Spleen (tissue), 13 donors: ENCODE measurements at places on chromosomes 16 and 17.

GRCh38 chr17:74192950-74193781, 10.3 kb upstream of the RPL38 start:
- no peak for DNase-seq

GRCh38 chr16:22417019-22417418, 42.6 kb upstream of the CDR2 start:
- DNase-seq: no peak

GRCh38 chr17:43873091-43873490, 26.1 kb downstream of the CD300LG start:
- peak; percentile 10 for DNase-seq

GRCh38 chr16:73033271-73033998, 14.5 kb downstream of the ZFHX3 start:
- no peak for DNase-seq

DNA sequence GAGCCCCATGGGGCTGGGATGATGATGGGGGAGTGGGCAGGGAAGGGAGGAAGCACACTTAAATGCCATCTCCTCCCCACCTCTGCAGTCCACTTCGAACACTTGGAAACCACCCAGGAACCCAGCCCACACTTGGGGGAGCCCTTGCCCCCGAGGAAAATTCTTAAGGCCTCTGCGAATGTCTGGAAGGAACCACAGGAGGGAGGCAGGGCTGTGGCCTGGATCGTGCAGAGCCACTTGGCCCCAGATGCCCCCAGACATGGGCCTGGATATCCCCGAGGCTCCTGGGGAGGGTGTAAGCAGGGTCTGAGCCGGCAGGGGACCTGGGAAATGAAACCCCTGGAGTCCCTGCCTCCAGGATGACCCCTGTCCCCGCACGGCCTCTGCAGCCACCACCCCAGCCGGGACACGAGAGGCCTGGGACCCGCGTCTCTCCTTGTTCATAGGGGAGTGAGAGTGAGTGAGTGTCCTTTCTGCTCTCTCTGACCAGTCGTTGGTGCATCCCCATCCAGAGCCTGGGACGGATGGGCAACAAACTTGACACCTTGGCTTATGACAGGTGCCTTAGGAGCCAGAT, 11.8 kb upstream of the MTSS2 start:
- no peak for DNase-seq

DNA sequence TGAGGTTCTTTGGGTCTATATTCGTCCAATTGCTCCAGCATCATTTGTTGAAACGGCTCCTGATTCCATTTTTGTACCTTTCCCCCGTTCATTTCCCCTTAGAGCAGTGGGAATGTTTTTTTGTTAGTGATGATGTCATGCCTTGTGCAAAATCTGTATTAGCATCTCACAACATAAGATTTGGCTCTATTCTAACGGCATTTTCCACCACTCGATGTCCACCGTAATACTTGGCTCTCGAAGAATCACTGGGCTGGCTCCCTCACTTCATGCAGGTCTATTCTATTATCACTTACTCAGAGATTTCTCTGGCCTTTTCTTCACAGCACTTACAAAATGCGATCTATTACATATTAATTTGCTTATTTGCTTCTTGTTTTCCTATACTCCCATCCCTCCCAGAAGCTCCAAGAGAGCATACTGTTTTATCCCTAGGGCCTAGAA, 571 bp upstream of the NME1 start:
- no peak for DNase-seq

DNA sequence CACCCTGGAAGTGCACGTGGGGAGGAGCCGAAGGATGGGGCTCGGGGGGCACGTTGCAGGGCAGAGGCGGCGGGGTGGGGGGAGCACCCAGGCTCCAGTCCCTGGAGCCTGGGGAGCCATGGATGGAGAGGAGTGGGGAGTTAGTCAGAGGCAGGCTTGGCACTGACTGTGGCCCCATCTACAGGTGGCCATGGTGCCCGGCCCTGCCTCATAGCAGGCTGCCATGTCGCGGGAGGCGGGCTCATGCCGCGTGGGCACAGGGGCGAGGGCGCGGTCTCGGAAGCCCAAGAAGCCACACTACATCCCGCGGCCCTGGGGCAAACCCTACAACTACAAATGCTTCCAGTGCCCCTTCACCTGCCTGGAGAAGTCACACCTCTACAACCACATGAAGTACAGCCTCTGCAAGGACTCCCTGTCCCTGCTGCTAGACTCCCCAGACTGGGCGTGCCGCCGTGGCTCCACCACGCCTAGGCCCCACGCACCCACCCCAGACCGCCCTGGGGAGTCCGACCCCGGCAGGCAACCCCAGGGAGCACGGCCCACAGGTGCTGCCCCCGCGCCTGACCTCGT, 3.0 kb downstream of the PRR35 start:
- no peak for DNase-seq

DNA sequence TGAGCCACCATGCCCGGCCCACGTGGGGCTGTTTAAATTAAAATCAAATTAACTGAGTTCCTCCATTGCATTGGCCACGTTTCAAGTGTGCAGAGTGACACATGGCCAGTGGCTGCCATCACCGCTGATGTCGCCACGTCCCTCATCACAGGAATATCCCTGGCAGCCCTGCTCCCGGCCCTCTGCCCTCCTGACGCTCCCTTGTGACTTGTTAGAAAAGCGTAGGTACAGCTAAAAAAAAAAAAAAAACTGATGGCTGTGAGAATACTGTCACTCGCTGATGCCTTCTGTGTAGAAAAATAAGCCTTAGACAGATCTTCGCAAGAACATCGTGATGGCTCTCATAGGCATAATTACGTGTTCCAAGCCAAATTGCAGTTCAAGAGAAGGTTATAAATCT, 21.7 kb downstream of the CARHSP1 start:
- DNase-seq: peak; percentile 51

GRCh38 chr17:47712330-47713023, 18.5 kb downstream of the TBKBP1 start:
- DNase-seq: no peak

DNA sequence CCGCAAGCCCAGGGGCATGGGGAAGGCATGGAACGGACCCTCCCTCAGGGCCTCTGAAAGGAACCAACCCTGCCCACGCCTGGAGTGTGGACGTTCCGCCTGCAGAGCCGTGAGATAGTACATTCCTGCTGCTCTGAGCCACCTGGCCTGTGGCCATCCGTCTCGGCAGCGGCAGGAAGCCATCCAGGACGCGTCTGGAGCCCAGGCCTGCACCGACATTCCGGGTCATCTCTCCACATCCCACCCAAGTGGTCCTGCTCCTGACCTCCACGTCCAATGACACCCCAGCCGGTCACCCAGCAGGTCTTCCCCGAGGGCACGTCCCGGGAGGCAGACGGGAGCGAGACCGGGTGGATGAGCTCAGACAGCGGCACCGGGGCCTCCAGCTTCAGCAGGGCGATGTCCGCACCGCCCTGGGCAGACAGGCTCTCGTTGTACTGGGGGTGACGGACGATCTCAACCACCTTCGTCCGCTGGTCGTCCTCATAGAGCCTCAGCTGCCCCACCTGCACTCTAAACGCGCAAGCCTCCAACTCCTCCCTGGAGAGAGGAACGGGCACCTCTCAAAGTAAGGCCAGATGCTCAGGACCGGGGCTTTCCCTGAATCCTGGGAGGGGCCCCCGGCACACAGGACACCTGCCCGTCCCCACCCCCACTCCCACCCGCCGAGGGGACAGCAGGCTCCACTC, 21.3 kb upstream of the UBE2I start:
- DNase-seq: no peak

GRCh38 chr17:79077587-79077986, 3.0 kb downstream of the ENGASE start:
- peak; percentile 60 for DNase-seq

GRCh38 chr16:51151435-51151960, 428 bp upstream of the SALL1 start:
- DNase-seq: no peak

DNA sequence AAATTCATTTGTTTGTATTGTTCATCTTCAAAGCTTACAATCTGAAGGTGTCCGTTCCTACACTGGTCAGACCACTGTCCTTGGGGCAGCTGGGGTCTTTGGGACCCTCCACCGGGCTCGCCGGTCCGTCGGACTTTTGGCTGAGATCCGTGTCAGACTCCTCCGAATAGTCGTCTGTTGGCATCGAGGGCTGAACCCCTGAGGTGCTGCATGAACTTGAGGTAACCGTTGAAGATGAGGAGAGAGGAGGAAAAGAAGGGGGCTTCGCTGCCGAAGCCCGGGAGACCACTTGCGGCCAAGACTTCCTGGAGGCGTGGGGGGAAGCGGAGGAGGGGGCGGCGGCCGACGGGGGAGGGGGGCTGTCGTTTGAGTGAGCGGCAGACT, 260.8 kb downstream of the ZFHX3 start:
- DNase-seq: peak; percentile 72

DNA sequence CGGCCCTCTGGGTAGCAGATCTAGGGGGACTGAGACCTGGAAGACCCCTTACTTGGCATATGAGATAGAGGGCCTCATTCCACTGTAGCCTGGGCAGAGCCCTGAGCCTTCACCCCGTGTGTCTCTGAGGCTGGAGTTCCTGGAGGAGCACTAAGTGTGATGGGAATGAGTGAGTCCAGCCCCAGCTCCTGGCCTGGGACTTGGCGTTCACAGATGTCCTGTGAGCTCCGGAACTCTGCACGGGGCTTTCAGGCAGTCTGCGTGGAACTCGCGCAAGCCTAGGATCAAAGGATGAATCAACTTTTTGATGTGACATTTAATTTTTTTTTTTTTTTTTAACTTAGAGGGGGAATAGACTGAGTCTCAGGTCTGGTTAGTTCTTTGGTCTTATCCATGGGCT, 1.8 kb downstream of the NKD1 start:
- no peak for DNase-seq

DNA sequence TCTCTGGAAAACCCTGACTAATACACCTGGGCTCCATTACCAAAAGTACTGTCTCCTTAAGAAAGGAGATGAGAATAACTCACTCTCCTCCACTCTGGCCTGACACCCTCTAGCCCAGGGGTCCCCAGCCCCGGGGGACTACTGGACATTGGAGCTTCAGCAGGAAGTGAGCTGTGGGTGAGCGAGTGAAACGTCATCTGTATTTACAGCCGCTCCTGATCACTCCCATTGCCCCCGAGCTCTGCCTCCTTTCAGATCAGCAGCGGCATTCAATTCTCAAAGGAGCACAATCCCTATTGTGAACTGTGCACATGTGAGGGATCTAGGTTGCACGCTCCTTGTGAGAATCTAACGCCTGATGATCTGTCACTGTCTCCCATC, 126.3 kb upstream of the TNRC6C start:
- DNase-seq: no peak
